ENCODE measurements at places on chromosomes 16 and 17.
A peak's percentile ranks its signal among the peaks of the same experiment; 100 is the strongest.

DNA sequence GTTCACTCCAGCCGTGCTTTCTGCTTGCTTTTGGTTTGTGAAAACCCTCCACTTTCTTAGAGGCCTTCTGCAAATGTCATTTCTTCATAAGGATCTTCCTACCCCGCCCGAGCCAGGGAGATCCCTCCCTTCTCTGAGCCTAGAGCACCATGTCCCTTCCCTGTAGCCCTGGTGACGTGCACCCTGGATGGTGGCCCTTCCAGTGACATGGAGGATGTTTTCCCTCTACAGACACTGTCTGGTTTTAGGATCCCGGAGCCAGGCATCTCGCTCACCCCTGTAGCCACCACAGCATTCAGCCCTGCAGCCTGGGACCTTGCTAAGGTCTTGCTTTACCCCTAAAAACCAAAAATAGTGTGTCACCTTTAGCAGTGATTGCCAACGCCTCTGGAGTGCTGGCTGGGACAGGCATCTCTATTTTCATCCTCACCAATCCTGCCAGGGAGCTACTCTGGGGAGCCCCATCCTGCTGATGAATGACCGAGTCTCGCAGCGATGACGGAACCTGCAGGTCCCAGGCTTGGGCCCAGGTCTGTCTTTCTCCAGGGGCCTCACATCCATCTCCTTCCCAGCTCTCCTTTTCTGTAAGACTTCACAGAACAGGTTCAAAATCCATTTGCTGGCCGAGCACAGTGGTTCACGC is 394.1 kb upstream of the TNRC6C start:
- H3K27me3 ChIP-seq = no peaks in the 10 kb centered on the region
- no peaks in the 10 kb centered on the region for H3K4me1 ChIP-seq
- DNase-seq = no peak
- no peak overlapping the region for H3K4me3 ChIP-seq
- H3K36me3 ChIP-seq = no peaks in the 10 kb centered on the region
- no peak overlapping the region for H3K27ac ChIP-seq

GRCh38 chr16:83954577-83955016 is 1.6 kb downstream of the OSGIN1 start:
- peak overlapping the region; percentile 94 for H3K27ac ChIP-seq
- DNase-seq = peak; percentile 80
- H3K36me3 ChIP-seq = no peaks in the 10 kb centered on the region
- peaks cover 16% of the 10 kb centered on the region for H3K4me1 ChIP-seq

- DNase-seq = no peak
- no peaks in the 10 kb centered on the region for H3K36me3 ChIP-seq
- no peaks in the 10 kb centered on the region for H3K27me3 ChIP-seq
- H3K4me3 ChIP-seq = no peak overlapping the region
- H3K4me1 ChIP-seq = peaks cover 10% of the 10 kb centered on the region
- H3K27ac ChIP-seq = no peak overlapping the region
Observed at GRCh38 chr16:87961623-87962022, 10.4 kb downstream of the BANP start.

DNA sequence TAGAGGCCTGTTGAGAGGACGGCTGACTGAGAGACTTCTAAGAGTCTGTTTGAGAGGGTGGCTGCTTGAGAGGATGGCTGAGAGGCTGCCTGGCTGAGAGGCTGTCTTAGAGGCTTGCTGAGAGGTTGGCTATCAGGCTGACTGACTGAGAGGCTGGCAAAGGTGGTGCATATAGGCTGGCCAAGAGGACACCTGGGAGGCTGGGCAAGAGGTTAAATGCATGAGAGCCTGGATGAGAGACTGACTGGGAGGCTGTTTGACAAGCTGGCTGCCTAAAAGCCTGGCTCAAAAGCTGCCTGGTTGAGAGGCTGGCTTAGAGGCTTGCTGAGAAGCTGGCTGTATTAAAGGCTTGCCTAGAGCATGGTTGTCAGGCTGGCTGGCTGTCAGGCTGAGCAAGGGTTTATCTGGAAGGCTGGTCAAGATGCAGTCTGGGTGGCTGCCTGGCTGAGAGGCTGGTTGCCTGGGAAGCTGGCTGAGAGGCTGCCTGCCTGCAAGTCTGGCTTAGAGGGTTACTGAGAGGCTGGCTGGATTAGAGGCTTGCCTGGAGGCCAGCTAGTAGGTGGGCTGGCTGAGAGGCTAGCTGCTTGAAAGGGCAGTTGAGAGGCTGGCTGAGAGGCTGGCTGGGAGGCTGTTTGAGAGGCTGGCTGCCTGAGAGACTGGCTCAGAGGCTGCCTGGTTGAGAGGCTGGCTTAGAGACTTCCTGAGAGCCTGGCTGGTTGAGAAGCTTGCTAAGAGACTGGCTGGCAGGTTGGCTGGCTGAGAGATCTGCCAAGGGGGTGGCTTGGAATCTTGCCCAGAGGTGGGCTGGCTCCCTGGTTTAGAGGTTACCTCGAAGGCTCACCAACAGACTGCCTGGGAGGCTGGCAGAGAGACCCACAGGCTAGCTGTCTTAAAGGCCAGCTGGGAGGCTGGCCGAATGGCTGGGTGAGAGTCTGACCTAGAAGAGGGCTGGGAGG is 38.3 kb upstream of the ACSM2B start:
- no peak for DNase-seq
- no peaks in the 10 kb centered on the region for H3K27me3 ChIP-seq
- H3K4me3 ChIP-seq = no peak overlapping the region
- no peaks in the 10 kb centered on the region for H3K36me3 ChIP-seq
- H3K4me1 ChIP-seq = no peaks in the 10 kb centered on the region

GRCh38 chr17:21353326-21354010 is 22.7 kb upstream of the KCNJ12 start:
- 0 out of 2 replicates have a peak, but pooled peaks cover 3% of the 10 kb centered on the region for H3K4me1 ChIP-seq
- no peaks in the 10 kb centered on the region for H3K36me3 ChIP-seq
- DNase-seq = no peak
- no peak overlapping the region for H3K27ac ChIP-seq

GRCh38 chr17:28391401-28391800 is 14.6 kb downstream of the SLC46A1 start:
- peak overlapping the region; percentile 56 for H3K27ac ChIP-seq
- H3K36me3 ChIP-seq = peaks cover 6% of the 10 kb centered on the region
- no peaks in the 10 kb centered on the region for H3K27me3 ChIP-seq
- H3K4me1 ChIP-seq = peaks cover 63% of the 10 kb centered on the region
- no peak overlapping the region for H3K4me3 ChIP-seq
- DNase-seq = no peak
